ENCODE measurements at places on chromosomes 4 and X.
A peak's percentile ranks its signal among the peaks of the same experiment; 100 is the strongest.

- no peak for DNase-seq
Observed at GRCh38 chrX:40945361-40945713, 139.9 kb upstream of the USP9X start.

- no peak for DNase-seq
Observed at GRCh38 chr4:114599903-114600552, 1.4 kb downstream of the UGT8 start.

DNA sequence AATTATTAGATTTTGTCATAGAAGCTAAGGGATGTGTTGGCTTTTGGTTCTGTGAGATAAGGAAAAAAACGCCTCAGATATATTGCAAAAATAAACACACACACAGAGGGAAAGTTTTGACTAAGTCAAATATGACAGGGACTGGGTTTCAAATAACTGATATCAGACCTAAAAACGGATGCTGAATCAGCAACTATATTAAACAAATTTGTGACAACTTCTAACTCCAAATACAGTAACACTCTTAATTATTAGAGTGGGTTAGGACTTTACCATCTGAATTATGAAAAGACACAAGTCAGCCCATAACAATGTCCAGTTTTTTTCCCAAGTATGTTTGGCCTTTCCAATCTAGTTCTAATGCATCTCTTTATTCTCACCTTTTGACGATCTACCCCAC lies 2693.1 kb downstream of the ARAP2 start:
- no peak for DNase-seq

DNA sequence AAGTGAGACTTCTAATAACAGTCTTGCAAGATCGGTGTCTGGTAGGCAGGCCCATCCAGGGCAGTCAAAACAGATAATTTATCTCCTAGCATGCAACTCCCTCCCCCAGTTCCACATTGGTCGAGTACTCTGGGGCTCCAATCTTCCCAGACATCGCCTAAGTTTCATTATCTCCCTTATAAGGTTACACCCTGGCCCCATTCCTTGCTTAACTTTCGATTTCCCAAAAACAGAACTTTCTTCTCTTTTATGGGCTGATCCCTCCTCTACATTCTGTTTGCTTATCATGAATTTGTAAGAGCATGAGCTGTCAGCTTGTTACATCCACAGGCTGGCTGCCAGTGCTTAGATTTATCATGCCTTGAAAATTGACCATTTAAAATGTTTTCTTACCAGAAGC lies 471.3 kb downstream of the TECRL start:
- no peak for DNase-seq

GRCh38 chr4:24260923-24261564 lies 323.3 kb downstream of the DHX15 start:
- no peak for DNase-seq

GRCh38 chr4:95549246-95550114 lies 707 bp upstream of the UNC5C start:
- no peak for DNase-seq

- no peak for DNase-seq
Observed at GRCh38 chrX:16077811-16078210, 45.6 kb upstream of the GRPR start.

- no peak for DNase-seq
Observed at GRCh38 chrX:129749069-129749468, 10.3 kb downstream of the XPNPEP2 start.

GRCh38 chrX:103533511-103534216 lies 14.4 kb upstream of the RAB40A start:
- peak; percentile 58 for DNase-seq

- DNase-seq: no peak
Observed at GRCh38 chr4:20592663-20593062, 107.6 kb upstream of the PACRGL start.

- DNase-seq: peak; percentile 82
Observed at GRCh38 chr4:15649914-15650545, 5.1 kb downstream of the FBXL5 start.

DNA sequence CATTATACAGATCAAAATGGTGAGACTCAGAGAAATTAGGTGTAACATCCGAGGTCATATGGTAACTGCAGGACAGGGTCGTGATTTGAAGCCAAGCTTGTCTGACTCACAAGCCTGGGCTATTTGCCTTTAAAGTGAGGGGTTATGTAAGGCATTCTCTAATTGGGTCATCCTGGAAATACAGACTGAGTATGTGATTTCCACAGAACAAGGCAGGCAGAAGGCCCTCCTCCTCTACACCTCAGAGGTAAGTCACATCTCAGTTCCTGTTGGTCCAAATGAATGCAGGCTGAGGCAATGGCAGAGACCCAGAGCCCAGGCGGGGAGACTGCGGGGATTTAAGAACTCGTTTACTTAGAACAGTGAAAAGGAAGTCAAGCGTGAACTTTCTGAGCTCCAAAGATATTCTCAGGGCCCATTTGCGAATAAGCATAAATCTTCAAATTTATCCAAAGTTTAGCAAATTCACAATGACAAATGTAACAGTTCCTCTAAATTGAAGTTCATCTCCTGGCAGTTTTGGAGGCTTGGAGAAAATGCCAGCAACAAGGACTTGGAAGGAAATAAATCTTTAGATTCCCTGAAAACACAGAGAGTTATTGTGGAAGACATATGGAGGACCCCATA lies 153.3 kb downstream of the LDB2 start:
- DNase-seq: no peak

- no peak for DNase-seq
Observed at GRCh38 chr4:83603129-83603528, 67.2 kb downstream of the GPAT3 start.

GRCh38 chr4:47490550-47490949 lies 5.5 kb downstream of the ATP10D start:
- no peak for DNase-seq

DNA sequence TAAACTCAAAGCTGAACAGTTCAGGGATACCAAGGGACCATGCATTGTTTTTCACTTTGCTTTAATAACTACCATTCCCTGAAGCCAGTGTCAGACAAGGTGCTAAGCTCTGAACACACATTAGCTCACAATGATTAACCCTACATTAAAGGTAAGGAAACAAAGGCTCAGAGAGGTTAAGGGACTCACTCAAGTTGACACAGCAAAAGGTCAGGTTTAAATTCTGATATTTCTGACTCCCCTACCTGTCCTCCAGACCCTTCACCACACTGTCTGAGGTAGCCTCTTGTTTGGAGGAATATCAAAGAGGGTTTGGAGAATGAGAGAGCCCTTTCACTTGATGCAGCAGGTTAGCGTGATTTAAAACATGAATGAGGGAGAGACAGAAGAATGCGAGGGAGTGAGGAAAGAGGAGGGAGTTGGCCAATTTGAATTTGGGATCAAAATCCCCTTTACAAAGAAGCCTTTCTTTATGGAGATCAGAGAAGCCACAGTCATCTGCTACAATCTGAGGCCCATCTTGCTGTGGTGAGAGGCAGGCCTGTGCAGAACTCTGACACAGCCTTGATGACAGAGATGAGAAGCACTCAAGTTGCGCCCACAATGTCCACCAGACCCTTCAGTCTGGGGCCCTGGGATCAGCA lies 103.5 kb downstream of the FHDC1 start:
- DNase-seq: no peak

- DNase-seq: no peak
Observed at GRCh38 chr4:108540536-108540935, 79.8 kb upstream of the RPL34 start.

DNA sequence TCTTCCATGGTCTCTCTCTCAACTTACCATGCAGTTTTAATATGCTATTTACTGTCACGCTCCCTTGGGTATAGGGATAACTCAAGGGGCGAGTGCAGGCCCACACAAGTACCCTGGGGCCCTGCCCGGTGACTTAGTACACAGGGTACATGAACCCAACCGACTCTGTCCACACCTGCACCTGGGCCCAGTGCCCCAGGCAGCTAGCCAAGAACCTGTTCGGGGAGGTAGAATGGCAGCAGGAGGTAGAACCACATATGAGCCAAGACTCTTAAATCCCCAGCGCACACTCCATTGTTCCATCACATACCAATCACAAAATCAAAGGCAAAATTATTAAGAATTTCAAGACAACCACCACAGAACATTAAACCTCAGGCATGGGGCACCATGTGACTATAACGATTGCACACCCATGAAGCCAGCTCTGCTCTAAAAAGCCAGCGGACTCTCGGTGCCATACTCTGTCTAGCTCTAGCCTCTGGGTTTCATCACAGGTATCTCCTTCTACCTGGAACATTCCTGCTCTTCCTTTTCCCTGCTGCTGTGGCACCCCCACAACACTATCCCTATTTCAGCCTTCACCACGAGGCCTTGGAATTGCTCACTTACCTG lies 14.6 kb downstream of the PHF8 start:
- DNase-seq: no peak

DNA sequence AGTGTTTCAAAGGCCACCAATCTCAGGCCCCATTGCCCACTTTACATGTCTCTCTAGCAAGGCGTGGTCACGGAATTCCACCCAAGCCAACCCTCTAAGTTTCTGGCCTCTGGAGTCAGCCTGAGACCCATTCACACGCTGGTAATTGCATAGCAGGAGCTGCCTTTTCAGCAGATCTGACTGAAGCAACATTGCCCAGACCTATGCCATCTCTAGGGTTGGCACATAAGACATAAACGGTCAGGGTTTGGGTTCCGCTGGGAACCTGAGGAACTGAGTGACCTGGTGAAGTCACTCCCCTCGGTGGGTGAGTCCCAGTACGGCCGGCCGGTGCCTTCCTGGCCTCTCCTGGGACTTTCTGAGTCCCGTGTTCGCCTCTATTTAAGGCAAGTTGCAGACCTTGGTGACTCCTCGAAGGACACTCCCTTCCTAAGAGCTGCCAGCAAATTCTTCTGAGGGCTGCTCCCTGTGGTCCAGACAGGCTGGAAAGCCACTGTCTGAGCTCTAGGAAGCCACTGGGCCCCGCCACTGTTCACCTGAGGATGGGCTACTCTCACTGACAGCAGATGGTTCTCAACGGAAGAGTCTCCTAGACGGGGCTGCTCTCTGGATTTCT lies 15.9 kb downstream of the CTAG1A start:
- DNase-seq: no peak

DNA sequence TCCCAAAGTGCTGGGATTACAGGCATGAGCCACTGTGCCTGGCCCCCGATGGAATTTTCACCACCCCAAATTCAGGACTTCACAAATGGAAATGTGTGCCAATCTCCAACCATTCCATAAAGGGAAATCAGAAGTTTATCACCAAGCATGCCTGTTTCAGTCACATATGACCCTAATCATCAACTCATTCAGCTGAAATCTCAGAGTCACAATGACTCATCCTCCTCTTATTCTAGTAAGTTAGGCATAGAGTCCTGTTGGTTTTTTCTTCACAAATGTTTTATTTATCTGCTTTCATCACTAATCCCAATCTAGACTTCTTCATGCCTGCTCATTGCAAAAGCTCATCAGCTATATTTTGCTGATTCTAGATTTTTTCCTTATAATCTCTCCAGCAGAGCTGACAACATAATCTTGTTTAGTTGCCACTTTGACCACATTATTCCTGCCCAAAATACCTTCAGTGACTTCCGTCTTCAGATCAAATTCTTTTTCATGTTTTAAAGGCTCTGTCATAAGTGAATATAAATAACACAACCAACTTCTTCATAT lies 83.3 kb downstream of the SLC7A11 start:
- no peak for DNase-seq

- DNase-seq: no peak
Observed at GRCh38 chr4:8838296-8838960, 33.2 kb downstream of the HMX1 start.

DNA sequence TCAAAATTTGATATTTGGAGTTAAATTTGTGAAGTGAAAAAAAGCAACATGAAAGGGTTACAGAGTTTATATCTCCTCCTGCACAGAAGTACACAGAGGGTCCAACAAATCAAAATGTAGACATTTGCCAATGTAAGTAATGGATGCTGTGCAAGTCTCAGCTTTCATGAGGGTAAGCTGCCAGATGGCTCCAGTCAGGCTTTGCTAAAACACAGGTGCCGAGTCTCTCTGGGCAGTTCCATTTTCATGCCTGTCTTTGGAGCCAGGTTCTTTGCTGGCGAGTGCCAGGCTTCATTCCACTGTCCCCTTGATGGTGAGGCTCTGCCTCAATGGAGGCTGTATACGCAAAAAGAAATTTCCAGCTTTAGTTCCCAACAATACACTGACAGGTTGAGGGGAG lies 27.9 kb downstream of the SLC4A4 start:
- no peak for DNase-seq

DNA sequence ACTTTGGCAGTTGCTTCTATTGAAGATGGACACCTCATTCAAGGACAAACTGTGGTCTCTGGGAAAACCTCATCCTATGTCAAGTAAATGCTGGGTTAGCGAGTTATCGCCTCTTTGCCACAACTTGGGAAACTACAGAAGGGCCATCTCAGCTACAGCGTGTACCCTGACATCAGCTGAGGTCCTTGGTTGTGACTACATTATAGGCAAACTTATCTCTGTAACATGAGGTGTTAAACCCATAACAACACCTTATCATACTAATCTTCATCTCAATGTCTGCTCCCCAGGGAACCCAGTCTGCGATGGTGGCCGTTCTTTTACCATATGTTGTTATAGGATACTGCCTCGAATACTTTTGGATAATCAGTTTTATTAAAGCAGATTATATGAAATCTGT lies 1862.7 kb downstream of the STIM2 start:
- DNase-seq: no peak

- DNase-seq: no peak
Observed at GRCh38 chrX:131704136-131704695, 160.3 kb downstream of the OR13H1 start.

DNA sequence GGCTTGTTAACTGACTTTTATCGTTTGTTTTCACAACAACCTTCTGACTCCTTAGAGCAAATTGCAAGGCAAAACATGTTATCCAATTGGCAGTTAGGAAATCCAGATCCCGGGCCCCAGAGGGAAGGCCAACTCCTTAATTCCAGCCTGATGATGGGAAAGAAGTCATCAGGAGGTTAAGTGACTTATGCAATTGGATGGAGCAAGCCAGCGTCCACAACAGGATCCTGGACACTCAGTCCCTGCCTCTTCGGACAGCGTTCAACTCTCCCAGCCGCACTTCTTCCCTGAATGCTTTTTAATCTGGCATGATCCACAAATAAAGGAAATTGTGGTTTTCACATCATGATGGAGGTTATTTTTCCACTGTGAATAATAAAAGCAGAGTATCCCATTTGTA lies 310.1 kb downstream of the RAB28 start:
- no peak for DNase-seq

DNA sequence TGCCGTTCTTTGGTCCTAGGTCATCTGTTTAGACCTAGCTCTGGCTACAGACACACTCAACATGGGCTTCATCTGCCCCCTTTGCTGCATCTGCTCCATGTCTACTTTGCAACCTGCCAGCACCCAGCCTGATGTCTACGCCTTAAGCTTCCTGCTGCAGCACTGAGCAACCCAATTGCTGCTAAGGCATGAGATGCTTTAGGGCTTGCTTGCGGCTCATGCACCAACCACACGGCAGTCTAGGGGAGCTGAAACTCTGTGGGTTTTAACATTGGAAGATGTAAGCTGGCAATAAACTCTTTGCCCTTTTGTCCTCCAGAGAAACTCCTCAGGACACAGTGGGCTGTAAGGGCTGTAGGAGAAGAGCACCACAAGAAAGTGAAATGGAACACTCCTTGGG lies 11.7 kb upstream of the CLNK start:
- DNase-seq: no peak

All from CD4-positive, alpha-beta T cell treated with Interleukin-1 beta for 1 hour (primary cell).